CD8-positive, alpha-beta memory T cell (primary cell): ENCODE measurements at places on chromosomes 5 and 9.

DNA sequence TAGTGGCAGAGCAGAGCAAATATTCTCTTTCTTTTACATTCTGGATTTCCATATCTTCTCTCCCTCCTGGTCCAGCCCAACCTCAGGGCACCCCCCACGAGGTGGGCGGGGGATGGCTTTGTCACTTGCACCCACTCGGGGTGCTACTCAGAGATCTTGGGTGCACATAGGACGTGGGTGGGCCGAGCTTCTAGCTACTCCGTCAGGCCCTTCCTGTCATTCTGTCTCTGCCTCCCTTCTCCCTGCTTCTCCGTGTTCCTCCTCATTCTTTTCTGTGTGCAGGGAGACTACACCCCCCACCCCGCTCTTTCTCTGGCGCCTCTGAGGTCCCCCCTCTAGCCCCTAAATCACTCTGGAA, 19.5 kb downstream of the PCDHGC5 start:
- no peak for DNase-seq

- DNase-seq: no peak
Measured at GRCh38 chr5:97425511-97425910, 242.5 kb upstream of the RIOK2 start.

GRCh38 chr9:113548221-113549041, 84.9 kb downstream of the RGS3 start:
- no peak for DNase-seq

- DNase-seq: no peak
Measured at GRCh38 chr5:58598440-58598839, 15.6 kb downstream of the RAB3C start.

DNA sequence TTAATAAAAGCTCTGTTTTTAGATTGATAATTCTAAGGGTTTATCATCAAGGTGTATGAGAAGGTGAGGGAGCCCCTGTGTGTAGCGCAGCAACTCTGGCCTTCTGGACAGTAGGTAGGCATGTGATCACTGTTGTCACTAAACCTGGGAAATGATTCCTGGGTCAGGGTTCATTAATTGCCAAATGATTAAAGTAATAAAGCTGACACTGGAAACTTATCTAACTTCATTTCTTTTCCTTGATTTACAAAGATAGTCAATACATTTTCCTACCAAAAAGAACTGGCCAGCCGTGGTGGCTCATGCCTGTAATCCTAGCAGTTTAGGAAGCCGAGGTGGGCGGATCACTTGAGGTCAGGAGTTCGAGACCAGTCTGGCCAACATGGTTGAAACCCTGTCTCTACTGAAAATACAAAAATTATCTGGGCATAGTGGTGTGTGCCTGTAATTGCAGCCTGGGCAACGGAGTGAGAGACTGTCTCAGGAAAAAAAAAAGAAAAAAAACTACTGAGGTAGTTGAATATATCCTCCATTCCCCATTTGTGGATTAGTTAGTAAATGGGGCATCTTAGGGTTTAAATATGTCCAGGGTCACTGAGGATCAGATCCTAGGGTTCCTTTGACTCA, 2.4 kb downstream of the EHMT1 start:
- DNase-seq: no peak
